ENCODE measurements at places on chromosomes 1 and 21.

- no peak for DNase-seq
Observed at GRCh38 chr1:204432708-204433107, 21.1 kb upstream of the PPP1R15B start.

GRCh38 chr1:2468041-2468472 is 8.0 kb upstream of the PLCH2 start:
- no peak for DNase-seq

- DNase-seq: peak; percentile 40
Observed at GRCh38 chr1:106268070-106268469, 788.4 kb upstream of the PRMT6 start.

- no peak for DNase-seq
Observed at GRCh38 chr1:153888533-153888932, 34.2 kb downstream of the GATAD2B start.

- DNase-seq: no peak
Observed at GRCh38 chr21:43355925-43356289, 71.0 kb downstream of the SIK1 start.

DNA sequence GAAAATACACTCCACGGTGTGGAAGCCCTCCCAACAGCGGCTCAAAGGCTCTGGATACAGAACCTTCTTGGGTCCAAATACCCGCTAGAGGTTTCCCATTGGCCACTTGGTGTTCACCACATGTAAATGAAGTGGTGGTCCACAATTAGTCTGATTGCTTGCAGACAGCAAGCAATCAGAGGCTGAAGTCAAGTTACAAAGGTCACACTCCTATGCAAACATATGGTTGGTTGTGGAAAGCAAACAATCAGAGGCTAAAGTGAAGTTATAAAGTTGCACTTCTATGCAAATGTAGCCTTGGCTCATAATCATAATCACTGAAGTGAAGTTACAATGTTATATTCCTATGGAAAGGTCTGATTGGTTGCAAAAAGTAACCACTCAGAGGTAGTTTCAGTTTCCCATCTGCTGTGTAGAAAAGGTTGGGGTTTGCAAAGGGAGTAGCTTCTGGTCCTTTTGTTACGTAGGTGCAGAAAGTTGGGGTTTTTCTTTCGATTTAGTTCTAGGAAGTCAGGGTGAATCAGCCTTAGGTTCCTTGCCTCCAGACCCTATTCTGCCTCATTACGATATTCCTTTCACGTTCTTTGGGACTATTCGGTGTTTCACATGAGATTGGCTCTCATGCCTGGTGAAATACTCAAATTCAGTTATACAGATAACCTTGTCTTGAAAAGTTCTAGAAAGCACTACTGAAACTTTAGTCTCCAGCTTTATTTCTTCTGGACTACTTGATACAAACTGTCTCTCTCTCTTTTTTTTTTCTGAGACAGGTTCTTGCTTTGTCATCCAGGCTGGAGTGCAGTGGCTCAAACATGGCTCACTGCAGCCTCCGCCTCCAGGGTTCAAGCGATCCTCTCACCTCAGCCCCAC is 36.7 kb upstream of the MTF2 start:
- DNase-seq: peak; percentile 13

GRCh38 chr1:107523736-107524135 is 382.9 kb downstream of the NTNG1 start:
- no peak for DNase-seq

DNA sequence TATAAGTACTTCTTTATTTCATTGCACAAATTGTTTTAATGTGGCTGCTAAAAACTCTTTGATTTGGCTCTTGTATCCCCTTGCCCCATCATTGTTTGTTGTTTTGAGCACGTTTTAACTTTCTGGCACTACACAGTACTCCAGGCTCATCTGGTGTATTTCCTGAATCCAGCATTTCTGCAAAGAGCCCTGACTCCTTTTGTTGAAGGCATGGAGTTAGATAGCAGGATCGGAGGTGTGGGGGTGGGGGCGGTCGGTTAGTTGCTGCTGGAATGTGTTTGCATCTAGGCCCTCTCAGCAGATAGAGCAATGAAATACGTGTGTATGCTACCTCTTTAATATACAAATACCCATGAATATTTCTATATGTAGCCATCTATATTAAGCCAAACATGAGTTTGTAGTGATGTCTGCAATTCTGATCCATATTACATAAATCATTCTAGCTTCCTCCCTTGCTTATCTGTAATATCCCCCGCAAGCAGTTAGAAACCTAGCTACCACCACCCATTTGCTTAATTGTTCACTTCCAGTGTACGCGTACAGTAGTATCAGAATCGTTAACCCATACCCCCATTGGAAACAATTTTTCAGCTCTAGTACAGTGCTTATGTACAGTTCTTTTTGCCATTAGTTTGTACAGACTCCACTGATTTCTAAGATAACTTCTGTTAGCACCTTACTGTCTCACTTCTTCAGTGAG is 106.0 kb downstream of the NOS1AP start:
- DNase-seq: peak; percentile 85

DNA sequence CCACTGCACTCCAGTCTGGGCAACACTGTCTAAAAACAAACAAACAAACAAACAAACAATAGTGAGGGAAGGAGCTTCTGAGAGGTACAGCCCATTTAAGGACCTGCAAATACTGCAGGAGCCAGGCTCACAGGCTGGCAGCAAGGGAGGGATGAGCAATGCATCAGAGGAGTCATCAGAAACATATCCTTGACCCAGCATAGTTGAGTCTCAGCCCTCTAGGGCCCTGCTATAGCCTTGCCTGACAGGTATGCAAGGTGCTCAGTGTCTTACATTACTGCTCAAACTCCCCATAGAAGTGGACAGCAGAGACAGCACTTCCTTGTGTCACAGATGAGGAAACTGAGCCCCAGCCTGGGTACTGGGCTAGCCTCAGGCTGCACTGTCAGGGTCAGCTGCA is 7.3 kb upstream of the TTC4 start:
- no peak for DNase-seq

DNA sequence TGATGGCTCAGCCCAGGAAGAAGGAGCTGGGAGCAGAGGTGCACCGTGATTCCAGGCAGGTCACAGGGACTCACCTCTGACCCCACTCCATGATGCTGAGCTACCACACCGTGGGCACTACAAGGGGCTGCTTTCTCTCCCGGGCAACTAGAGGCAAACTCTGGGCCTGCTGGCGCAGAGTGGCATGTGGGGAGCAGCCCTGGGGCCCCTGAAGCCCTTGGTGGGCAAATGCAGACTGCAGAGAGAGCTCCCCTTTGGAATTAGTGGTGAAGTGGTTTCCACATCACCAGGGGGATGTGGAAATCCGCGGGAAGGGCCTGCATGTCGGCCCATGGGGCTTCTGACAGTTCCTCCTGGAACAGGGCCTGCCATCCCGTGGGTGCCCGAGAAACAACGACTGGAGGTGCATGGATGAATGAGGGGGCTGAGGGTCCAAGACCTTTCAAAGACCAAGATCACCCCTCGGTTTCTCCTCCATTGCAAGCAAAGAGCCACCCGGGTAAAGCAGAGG is 11.8 kb upstream of the MMEL1 start:
- no peak for DNase-seq

All from NCI-H526 treated with DMSO at 0.1 percent for 48 hours (cell line).